RWPE2 (cell line): ENCODE measurements at places on chromosomes 6 and 20.
A peak's percentile ranks its signal among the peaks of the same experiment; 100 is the strongest.

GRCh38 chr20:5172903-5173463, 46.2 kb downstream of the CDS2 start:
- no peak for DNase-seq

GRCh38 chr6:15464211-15464725, 198.6 kb downstream of the DTNBP1 start:
- no peak for DNase-seq

- no peak for DNase-seq
These were observed 154.6 kb upstream of the AHI1 start for GRCh38 chr6:135651964-135652755.

DNA sequence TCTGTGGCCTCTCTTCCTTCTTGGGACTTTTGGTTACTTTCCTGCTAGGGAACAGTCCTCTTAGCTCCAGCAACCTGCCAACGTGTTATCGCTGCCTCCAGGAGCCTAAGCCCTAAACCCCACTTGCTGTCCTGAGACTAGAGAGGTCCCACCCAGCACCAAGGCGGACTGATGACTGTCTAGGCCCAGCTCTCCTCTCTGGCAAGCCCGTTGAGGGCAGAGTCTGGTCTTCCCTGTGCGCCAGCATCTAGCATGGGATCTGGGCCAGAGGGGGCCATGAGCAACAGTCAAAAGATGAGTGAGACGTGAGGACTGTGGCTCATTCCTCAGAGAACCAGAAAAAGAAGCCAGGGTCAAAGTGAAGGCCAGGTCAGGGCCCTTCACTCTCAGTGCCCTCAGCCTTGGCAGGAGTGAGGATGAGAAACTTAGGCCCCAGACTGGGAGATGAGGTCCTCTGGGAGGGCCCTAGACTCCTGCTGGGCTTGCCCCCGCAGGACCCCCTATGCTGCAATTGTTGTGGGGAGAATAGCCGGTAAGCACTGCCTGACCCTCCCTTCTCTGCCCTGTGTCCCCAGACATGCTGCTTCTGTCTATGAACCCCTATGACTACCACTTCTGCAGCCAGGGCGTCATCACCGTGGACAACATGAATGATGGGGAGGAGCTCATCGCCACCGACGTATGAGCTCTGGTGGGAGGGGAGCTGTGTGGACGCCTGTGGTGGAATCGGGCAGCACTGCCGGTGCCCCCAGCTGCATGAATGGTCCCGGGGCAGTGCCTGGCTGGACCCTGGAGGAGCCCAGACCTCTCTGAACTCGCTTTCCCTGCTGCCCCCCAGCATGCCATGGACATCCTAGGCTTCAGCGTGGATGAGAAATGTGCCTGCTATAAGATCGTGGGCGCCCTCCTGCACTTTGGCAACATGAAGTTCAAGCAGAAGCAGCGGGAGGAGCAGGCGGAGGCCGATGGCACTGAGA, 30.9 kb downstream of the MYH7B start:
- DNase-seq, result no peak

- peak; percentile 56 for DNase-seq
These were observed 267.4 kb upstream of the CDH4 start for GRCh38 chr20:60984666-60985065.

DNA sequence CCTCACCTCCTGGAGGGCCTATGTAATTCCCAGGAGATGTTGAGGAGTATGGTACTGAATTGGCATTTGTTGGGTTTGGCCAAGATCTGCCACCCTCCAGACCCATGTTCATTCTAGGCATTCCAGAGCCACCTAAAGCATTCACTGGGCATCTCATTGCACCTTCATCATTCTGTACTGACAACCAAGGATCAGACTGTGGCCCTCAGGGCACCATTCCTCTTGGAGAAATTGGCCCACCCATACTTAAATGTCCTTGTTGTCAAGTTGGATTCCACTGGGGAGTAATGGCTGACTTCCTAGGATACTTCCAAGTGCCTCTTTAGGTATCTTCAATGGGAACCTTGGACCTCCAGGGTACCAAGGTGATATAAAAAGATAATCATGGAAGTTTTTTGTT, 16.8 kb upstream of the IBTK start:
- DNase-seq, result no peak

DNA sequence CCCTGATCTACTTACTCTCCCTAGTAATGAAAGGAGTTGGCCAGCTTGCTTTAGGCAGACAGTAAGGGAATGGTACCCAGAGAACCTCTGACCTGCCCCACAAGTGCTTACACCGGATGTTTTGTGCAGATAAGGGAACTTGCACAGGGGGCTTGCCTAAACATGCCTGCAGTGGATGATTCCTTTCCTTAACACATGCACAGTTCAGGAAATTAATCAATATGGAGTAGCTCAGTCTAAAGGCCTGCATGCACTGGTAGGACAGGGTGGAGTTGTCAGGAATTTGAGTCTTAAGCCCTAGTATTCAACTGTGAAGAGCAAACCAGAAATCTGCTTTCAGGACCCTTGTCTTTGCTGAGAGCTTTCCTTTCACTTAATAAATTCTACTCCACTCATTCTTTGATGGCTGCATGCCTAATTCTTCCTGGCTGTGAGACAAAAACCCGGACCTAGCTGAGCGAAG, 3.9 kb upstream of the TRIM38 start:
- no peak for DNase-seq

- no peak for DNase-seq
These were observed 48.4 kb downstream of the MAP3K7 start for GRCh38 chr6:90538278-90539046.

DNA sequence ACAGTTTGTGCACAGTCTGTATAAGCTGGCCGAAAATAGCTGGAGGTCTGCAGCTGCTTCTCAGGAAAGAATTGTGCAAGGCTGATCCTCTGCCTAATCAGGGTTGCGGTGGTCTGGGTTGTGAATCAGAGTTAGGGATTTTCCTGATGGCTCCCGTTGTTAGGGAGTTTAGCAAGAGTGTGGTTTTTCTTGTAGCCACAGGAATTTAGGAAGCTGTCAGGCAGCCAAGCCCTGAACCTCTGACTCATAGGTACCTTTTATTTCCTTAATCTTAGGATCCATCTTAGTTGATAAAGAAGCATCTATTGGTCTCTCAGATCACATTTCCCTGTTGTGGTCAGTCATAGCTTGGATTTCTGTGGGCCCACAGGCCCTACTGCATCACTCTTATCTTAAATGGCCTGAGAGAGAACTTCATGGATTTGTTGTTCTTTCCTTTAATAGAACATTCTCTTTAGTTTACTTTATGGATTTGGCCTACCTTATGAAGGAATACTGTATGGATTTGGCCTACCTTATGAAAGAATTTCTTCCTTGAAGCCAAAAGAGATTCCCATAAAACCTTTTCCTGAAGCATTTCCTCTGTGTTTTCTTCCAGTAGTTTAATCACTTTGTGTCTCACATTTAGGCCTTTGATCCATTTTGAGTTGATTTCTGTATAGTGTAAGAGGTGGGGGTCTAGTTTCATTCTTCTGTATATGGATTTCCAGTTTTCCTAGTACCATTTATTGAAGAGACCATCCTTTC, 10.3 kb downstream of the KIF25 start:
- peak; percentile 84 for DNase-seq

GRCh38 chr6:154689493-154690255, 43.5 kb upstream of the SCAF8 start:
- DNase-seq, result no peak

GRCh38 chr20:20897922-20898321, 185.5 kb upstream of the RALGAPA2 start:
- no peak for DNase-seq

GRCh38 chr6:105935416-105935815, 150.7 kb upstream of the PRDM1 start:
- no peak for DNase-seq

DNA sequence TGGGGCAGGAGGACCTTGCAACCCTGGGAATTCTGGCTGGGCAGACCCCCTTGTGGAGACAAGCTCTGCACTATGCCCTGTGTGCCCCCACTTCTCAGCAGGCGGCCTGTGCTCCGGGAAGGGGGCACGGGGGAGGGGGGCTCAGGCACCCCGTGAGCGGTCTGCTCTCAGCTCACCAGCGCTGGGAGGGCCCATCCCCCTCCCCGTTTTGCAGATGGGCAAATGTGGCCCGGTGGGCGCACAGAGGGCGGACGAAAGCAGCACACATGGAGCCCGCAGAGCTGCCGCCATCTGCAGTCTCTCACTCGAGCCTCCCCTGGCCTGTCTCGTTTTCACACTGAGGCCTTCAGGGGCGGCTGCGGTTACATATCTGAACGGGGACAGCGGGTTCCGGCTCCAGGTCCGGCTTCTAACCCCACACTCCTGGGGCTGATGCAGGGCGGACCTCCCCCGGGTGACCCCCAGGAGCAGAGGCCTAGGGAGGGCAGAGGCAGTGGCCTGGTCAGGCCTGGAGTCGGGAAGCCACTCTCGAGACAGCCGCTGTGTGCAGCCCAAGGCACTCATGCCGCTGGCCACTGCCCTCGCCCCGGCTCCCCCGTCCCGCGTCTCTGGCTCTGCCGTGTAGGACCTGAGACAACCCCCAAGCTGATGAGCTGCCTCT, 13.9 kb downstream of the CHRNA4 start:
- DNase-seq, result no peak
